ENCODE measurements at places on chromosomes 1 and 21.

DNA sequence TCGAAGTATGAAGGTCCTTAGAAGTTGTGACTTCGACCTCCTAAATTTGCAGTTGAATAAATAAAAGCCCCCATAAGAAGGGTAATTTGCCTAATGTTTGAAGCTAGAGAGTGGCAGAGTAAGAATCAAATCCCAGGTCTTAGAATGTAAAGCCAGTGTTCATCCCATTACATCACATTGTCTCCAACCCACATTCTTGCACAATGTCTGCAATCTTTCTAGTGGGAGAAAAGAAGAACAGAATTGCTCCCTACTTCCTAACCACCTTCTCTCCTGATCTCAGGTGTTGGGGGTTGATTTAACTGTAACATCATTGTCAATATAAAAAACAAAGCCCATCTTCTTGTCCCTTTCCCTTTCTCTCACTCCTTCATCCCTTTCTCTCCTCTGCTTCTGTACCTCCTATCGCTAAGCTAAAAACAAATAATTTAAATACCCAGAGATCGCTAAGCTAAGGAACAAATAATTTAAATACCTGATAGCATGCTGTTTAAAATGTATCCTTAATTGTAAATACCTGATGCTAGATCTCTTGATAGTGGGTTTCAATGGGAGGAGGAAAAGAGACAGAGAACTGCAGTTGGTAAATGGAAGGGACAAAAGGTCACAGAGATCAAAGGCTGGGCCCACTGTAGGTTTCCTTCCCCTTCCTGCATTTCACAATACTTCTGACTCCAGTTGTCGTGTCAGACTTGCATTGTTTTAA lies 32.1 kb upstream of the CCDC190 start:
- no peak for DNase-seq

DNA sequence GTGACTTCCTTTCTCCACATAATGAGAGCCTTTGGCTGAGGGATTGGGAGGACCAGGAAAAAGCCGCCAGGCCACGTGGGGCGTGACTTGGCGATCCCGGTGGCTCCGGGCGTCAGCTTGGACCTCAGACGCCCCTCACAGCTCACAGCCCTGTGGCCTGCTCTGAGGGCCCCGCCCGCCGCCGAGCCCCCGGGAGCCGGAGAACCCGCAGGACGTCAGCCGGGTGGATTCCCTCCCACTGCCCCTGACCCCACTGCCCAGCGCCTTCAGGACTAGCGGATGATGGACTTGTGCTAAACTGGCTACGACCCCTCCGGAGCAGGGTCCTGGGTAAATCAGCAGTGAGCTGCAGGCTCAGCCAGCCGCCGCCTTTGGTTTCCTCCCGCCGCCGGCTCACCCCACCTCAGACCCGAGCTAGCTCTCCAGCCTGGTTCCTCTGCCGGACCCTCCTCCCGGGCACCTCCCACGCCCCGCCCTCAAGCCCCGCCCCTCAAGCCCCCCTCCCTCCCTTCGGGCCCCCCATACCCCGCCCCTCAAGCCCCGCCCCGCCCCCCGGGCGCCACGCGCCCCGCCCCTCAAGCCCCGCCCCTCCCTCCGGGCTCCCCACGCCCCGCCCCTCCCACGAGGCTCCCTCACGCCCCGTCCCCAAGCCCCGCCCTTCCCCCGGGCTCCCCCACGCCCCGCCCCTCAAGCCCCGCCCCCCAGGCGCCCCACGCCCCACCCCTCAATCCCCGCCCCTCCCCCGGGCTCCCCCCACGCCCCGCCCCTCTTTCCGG lies 10.0 kb upstream of the FAAP20 start:
- no peak for DNase-seq

DNA sequence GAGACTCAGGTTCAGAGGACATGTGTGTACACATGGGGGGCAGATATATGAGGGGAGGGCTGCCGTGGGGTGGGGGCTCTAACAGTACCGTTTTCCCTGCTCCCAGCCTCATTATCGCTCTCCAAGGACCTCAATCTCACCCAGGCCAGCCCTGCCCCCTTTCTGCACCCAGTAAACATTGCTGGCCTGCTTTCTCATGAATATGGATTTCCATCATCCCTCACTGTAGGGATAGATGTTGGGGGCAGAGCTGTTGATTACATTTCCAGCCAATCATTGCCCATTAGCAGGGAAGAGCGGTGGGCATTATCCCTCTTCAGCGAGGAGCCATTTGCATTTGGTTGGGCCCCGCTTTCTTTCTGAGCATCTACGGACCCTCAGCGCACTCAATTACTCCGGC lies 273.8 kb downstream of the RPS6KC1 start:
- no peak for DNase-seq

DNA sequence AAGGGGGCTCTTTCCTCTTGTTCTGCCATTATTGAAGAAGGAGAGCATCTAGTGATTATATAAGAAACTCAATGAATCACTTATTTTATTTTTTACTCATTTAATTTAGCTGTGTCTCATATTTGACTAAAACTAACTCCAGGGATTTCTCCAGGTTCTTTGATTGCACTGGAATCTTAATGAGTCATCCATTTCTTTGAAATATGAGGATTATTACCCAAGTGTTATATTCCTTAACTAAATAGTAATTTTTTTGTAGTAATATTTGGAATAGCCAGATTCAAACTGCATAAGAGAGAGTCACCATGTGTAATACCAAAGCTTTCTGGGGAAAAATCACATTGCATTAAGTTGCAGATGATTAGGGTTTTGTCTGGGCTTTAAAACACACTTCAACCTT lies 59.5 kb downstream of the NTMT2 start:
- no peak for DNase-seq

DNA sequence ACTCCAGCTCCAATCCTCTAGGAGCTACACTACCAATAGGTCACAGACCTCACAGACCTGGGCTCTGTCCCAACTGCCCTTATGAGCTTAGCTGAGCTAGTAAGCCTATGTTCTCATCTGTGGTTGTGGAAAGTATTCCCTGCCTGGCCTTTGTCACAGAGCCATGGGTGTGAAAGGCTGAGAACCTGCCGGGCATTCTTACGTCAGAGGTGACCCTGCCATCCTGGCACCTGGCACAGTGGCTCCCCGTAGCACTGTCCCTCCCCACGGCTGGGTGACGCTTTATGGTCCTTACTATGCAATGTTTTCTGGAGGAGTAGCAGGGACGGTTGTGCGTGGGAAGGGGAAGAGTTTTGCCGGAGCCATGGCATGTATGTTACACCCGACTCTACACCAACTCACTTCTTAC lies 3.5 kb downstream of the TNFRSF1B start:
- no peak for DNase-seq

DNA sequence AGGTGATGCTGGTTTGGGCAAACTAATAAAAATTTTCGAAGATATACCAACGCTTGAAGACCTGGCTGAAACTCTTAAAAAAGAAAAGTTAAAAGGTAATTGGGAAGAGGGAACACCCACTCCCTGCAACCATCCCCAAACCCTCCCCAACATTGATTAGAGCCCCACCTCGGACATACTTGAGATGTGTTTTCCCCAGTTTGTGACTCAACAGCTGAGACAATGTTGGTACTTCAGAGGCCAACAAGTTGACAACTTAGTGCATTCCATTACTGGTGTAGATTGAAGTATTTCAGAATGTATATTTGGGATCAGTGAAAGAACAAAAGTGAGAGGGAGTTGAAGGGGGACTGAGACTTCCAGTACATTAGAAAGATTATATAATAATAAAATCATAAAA lies 5.1 kb downstream of the IFI16 start:
- DNase-seq, result no peak

GRCh38 chr1:81834268-81834667 lies 33.5 kb downstream of the ADGRL2 start:
- DNase-seq, result no peak

DNA sequence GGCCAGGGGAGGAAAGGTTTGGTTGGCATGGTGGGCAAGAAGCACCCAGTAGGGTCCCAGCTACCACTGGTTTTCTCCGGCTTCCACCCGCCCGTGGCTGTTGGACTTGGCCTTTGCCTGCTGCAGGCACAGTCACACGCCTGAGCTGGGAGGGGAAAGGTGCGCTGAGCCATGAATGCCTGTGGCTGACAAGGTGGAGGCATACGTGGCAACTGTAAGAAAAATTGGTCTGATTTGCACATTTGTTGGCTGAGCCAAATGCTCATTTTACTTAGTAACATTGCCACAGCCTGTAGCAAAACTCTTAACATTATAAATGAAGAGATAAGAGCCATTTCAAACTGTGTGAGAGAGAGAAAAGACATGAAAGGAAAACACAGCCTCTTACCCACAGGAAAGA lies 191.6 kb downstream of the PTPRC start:
- no peak for DNase-seq

DNA sequence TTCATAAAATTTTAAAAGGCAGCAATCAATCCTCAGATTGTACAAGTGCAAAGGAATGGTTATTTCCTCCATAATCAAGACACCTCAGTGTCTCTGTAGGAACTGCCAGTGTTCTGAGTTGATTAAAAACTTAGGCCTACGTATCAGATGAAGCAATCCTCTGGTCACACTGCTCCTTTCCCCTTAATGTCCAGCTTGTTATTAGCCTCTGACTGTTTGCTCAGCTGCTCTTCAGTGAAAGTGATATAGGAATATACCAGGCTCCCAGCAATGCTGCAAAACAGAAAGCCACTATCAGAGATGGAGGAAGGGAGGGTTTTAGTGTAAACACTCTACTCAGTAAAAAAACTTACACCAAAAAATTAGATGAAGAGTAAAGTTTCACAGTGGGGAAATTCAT lies 49.8 kb downstream of the SLC35D1 start:
- peak; percentile 14 for DNase-seq

DNA sequence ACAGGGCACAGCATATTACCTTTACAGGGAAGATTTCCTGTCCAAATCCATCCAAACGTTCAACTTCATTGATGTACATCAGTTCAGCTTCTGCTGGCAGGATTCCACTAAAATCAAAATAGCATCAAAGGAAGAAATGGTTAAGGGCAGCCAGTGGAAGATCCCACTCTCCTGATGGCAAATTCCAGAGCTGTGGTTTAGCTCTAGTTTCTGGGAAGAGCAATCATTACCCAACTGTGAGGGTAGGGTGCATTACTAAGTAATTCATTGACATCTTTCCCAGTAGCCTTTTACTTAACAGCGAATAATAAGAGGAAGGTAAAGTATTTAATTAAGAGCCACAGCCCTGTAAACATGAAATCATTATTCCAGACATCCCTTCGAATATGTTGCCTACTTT lies 120.7 kb downstream of the SMYD2 start:
- no peak for DNase-seq
